ENCODE measurements at places on chromosomes 6 and 20. TPM values are rescaled to one million over a fixed set of nuclear protein-coding genes. Genes with fewer than 3 reads are reported as not detected.

DNA sequence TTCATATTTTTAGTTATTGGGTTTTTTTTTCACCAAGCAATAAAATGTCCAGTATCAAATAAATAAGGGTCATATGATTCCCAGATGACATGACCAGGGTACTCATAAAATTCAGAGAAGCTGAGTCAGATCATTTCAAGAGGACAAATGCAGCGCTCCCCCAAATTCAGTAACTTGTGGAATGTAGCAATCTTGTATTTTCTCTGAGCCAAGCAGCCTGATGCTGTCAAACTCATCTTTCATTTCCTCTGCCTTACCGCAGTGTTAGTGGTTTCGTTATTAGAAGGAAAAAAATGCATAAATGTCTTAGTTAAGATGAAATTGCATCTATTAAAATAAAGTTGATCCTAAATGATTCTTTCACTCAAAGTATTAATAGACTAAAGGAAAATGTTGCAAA is 57.8 kb upstream of the EDN1 start:
- H3K27ac ChIP-seq, result peak overlapping the region; percentile 80
- no peak for DNase-seq
- H3K4me1 ChIP-seq, result peaks cover 44% of the 10 kb centered on the region
- H3K4me3 ChIP-seq, result peak overlapping the region; percentile 1

- peak; percentile 81 for DNase-seq
- H3K4me3 ChIP-seq, result no peak overlapping the region
- H3K36me3 ChIP-seq, result no peaks in the 10 kb centered on the region
- no peak overlapping the region for H3K27ac ChIP-seq
Measured at GRCh38 chr6:106223300-106223930, 102.1 kb downstream of the ATG5 start.

GRCh38 chr6:156781861-156782631 is 4.9 kb downstream of the ARID1B start:
- H3K36me3 ChIP-seq, result no peaks in the 10 kb centered on the region
- no peak for DNase-seq
- H3K4me3 ChIP-seq, result peak overlapping the region; percentile 93
- H3K27me3 ChIP-seq, result no peaks in the 10 kb centered on the region

- H3K27ac ChIP-seq, result no peak overlapping the region
Measured at GRCh38 chr20:17515053-17515452, 16.1 kb downstream of the BFSP1 start.

DNA sequence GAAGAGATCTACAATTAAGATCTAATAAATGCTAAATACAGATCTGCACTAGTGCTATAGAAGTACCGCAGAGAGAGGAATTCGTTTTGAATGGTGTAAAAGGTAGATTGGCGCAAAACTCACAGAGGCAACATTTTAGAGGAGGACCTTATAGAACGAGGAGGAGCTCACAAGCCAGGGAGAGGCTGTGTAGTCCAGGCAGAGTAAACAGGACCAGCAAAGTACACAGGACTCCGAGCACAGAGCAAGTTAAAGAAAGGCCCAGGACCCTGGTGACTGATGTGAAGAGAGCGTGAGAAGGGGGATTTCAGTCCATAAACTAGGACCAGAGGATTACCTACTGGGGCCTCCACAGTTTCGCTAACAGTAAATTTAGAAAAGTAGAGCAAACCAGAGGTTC is 202.3 kb downstream of the FOXC1 start:
- DNase-seq, result no peak
- H3K36me3 ChIP-seq, result no peaks in the 10 kb centered on the region
- no peaks in the 10 kb centered on the region for H3K27me3 ChIP-seq
- peaks cover 23% of the 10 kb centered on the region for H3K4me1 ChIP-seq

DNA sequence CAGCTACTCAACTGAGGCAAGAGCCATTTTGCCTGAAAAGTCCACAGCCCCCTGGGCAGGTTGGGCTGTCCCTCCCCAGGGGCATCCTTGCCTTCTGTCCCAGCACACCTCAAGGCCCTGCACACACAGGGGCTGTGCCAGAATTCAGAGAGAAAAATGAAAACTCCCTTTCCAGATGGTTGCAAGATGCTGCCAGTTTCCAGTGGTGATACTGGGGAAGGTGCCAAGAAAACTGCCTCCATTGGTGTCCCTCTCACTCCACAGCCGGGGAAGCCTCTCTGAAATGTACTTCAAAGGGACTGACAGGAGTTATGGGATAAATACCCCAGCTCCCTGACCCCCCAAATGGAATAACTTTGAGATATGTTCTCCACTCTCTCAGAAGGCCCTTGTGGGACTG is 154.2 kb upstream of the MAFB start:
- H3K4me3 ChIP-seq, result no peak overlapping the region
- H3K27ac ChIP-seq, result no peak overlapping the region
- no peaks in the 10 kb centered on the region for H3K27me3 ChIP-seq

DNA sequence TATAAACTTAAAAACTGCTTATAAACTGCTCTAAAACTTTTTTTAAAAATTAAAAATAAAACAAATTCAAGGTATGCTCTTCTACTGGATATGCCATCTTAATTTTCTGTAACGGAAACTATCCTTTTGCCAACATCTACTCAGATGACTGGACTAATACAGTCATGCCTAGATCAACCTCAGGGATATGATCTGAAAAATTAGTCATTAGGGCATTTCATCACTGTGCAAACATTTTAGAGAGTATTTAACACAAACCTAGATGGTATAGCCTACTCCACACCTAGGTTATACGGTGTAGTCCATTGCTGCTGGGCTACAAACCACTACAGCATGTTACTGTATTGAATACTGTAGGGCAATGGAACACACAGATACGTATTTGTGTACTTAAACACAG is 64.8 kb downstream of the TRIM27 start:
- no peak for DNase-seq
- H3K4me3 ChIP-seq, result no peak overlapping the region
- H3K27me3 ChIP-seq, result peaks cover 6% of the 10 kb centered on the region

The CAPN11 gene
- total RNA-seq, result 0.40 TPM

The TIAM2 gene
- total RNA-seq, result 12.7 TPM

The LINC00237 gene
- not detected for total RNA-seq

The PSMA7 gene
- 237 TPM for total RNA-seq

The MYMX gene
- 0.54 TPM for total RNA-seq
